ENCODE measurements at places on chromosomes 5 and 9.

DNA sequence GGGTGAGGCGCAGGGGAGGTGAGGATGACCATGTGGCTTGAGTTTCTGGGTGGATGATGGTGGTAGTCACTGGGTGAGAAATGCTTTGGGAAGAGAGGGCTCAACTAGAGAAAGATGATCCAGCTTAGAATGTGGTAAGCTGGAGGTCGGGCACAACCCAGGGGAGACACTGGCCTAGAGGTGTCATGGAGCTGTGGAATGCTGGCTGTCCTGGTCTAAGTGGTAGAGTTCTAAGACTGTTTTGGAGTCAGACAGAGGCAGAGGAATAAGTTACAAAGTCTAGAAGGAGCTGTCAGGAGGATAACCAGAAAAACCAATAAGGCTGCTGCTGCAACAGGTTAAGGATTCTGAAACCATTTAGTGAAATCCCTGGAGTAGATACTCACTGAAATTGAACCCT is 19.2 kb upstream of the ACSL6 start:
- no peak for DNase-seq

GRCh38 chr5:154097031-154097430 is 58.3 kb downstream of the MFAP3 start:
- no peak for DNase-seq

DNA sequence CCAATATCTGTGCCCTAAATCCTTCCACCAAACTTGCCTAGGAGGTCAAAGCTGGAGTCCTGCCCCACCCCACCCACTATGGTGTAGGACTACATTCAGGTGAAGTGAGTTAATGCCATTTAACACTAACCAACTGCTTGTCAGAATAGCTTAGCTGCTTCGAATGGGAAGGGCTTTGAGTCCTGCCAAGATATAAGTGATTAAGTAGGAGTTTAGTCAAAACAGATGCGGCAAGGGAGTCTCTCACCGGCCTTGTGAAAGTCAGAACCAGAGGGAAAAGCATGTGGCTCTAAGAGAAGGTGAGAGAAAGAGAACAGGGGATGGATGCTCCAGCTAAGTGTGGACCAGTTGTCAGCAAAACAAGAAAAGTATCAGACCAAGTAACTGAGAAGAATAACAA is 132.6 kb downstream of the SPOCK1 start:
- no peak for DNase-seq

DNA sequence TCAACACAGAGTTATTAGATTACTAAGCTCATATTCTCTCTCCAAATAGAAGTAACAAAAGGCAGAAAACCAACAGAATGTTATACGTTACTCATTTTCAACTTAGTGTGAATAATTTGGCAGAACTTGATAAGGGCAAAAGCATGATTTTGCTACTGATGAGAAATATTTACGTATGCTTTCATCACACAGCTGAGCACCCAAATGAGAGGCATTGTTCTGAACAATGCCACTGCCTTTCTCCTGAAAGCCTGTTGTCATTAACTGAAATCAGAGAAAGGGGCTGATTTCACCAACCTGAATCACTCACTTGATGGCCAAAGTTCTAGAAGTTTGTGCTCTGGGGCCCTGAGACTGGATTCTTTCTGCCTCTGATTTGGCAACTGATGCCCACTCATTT is 367.5 kb upstream of the PTGER4 start:
- DNase-seq = no peak

- DNase-seq = no peak
These were observed 96.3 kb upstream of the VCAN start for GRCh38 chr5:83375049-83375745.

Data from CD4-positive, alpha-beta T cell treated with Interferon alpha-2 for 1 hour (primary cell).